Neural crest cell (in vitro differentiated cells): ENCODE measurements at places on chromosomes 11 and 22. TPM values are rescaled to one million over a fixed set of nuclear protein-coding genes. Genes with fewer than 3 reads are reported as not detected.
A peak's percentile ranks its signal among the peaks of the same experiment; 100 is the strongest.

DNA sequence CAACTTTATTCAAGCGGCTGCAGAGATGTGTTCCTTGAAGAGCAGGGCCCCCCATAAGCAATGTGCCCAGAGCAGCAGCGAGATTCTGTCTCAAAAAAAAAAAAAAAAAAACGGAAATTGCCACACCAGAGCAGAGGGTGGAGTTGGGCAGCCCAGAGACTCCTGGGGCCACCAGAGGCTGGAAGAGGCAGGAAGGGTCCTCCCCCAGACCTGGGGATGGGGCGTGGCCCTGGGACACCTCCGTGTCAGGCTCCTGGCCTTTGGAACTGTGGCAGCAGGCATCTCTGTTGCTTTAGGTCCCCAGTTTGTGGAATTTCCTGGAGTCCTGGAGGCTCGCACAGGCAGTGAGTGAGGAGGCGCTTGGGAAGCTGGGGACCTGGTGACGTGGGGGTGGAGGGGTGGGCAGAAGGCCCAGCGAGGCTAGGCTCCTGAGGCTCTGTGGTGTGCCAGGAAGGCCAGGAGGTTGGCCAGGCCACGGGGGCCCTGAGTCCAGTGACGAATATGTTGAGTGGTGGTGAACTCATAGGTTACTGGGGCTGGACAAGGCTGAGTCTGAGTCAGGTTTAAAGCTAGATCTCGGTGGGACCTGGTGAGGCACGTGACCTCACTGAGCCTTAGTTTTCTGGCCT is 735.6 kb downstream of the BRD1 start:
- DNase-seq: no peak
- no peaks in the 10 kb centered on the region for H3K36me3 ChIP-seq

DNA sequence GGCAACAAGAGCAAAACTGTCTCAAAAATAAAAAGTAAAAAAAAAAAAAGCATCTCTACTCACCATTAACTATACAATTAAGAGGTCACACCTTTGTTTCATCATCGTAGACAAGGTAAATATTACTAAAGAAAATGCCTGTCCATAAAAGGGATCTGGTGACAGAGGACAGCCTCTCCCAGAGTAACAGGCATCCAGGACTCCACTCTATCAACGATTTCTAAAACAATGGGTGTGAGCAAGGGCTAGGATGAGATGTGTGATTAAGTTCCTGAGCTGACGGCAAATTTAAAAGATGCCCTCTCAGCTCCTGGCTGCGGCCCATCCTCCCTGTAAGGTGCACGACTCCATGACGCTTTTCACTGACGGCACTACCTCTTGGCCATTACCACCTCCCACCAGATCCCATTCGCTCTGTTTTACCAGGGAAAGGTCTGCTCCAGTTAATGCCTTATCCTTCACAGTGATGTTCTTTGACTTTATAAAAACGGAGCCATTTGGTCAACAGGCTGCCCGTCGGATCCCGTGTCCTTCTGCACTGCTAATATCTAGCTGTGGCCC is 2.3 kb upstream of the TMEM45B start:
- no peak for DNase-seq
- H3K36me3 ChIP-seq: peaks cover 3% of the 10 kb centered on the region
- H3K27me3 ChIP-seq: peaks cover 80% of the 10 kb centered on the region
- peaks cover 4% of the 10 kb centered on the region for H3K4me1 ChIP-seq
- no peak overlapping the region for H3K27ac ChIP-seq

DNA sequence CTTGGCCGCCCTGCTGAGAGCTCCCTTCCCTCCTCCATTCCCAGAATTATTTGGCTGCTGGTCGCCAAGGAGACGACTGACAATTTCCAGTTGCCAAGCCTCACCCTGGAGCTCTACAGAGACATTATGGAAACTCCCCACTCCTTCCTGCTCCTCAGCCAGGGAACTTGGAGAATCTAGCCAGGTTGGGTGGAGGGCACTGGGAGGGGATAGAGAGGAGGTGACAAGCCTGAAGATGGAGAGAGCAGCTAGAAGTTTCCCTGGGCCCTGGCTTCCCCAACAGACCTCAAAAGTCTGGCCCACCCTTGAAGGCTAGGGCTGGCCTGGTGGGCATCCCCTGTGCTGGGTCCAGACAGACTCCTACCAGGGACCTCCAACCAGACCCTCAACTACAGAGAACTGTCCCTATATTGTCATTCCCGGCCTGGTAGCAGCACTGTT is 6.7 kb upstream of the VSIG10L2 start:
- DNase-seq: no peak
- peaks cover 10% of the 10 kb centered on the region for H3K4me1 ChIP-seq
- peak overlapping the region; percentile 1 for H3K27ac ChIP-seq
- H3K36me3 ChIP-seq: no peaks in the 10 kb centered on the region
- H3K4me3 ChIP-seq: no peak overlapping the region
- peaks cover 19% of the 10 kb centered on the region for H3K27me3 ChIP-seq

DNA sequence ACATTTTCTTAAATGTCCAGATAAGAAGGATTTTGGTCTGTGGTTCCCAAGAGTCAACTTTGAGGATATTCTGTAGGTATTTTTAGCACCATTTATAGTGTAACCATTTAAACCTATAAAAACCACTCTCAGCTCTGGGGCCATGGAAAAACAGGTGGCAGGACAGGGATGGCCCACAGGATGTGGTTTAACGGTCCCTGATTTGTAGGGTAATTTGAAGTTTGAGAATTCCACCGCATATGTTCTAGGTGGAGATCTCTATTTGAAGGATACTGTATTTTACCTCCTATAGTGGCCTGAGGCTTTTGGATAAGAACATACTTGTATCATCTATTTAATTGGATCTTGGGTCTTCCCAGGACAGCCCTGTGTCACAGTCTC is 62.4 kb upstream of the IGLL5 start:
- H3K4me1 ChIP-seq: no peaks in the 10 kb centered on the region
- H3K27me3 ChIP-seq: peaks cover 80% of the 10 kb centered on the region
- H3K36me3 ChIP-seq: no peaks in the 10 kb centered on the region

The OR52A5 gene
- total RNA-seq: not detected in 2 replicates

The CYTH4 gene
- not detected in 2 replicates for total RNA-seq

GRCh38 chr11:85697747-85698146 is 11.8 kb upstream of the CCDC89 start:
- no peak overlapping the region for H3K27ac ChIP-seq
- no peaks in the 10 kb centered on the region for H3K27me3 ChIP-seq
- H3K4me1 ChIP-seq: no peaks in the 10 kb centered on the region
- DNase-seq: no peak
- H3K36me3 ChIP-seq: no peaks in the 10 kb centered on the region

The OOSP2 gene
- not detected in 2 replicates for total RNA-seq

The C22orf31 gene
- total RNA-seq: not detected in 2 replicates

The SSTR3 gene
- 0.09 TPM in 2 replicates for total RNA-seq

- no peak overlapping the region for H3K27ac ChIP-seq
- no peaks in the 10 kb centered on the region for H3K27me3 ChIP-seq
- no peaks in the 10 kb centered on the region for H3K36me3 ChIP-seq
- no peak overlapping the region for H3K4me3 ChIP-seq
- no peaks in the 10 kb centered on the region for H3K4me1 ChIP-seq
- DNase-seq: no peak
Observed at GRCh38 chr11:29009426-29009825, 901.2 kb downstream of the METTL15 start.

The PAK1 gene
- total RNA-seq: 60.5 and 67.7 TPM in 2 replicates

- no peak for DNase-seq
- no peaks in the 10 kb centered on the region for H3K36me3 ChIP-seq
- no peak overlapping the region for H3K27ac ChIP-seq
- peaks cover 8% of the 10 kb centered on the region for H3K4me1 ChIP-seq
- peaks cover 27% of the 10 kb centered on the region for H3K27me3 ChIP-seq
Observed at GRCh38 chr11:43950311-43950855, 7.9 kb downstream of the C11orf96 start.

- no peak overlapping the region for H3K4me3 ChIP-seq
- H3K36me3 ChIP-seq: no peaks in the 10 kb centered on the region
- H3K27me3 ChIP-seq: peaks cover 3% of the 10 kb centered on the region
- H3K4me1 ChIP-seq: peaks cover 4% of the 10 kb centered on the region
- DNase-seq: no peak
Observed at GRCh38 chr11:60981515-60981914, 10.0 kb downstream of the CD6 start.

DNA sequence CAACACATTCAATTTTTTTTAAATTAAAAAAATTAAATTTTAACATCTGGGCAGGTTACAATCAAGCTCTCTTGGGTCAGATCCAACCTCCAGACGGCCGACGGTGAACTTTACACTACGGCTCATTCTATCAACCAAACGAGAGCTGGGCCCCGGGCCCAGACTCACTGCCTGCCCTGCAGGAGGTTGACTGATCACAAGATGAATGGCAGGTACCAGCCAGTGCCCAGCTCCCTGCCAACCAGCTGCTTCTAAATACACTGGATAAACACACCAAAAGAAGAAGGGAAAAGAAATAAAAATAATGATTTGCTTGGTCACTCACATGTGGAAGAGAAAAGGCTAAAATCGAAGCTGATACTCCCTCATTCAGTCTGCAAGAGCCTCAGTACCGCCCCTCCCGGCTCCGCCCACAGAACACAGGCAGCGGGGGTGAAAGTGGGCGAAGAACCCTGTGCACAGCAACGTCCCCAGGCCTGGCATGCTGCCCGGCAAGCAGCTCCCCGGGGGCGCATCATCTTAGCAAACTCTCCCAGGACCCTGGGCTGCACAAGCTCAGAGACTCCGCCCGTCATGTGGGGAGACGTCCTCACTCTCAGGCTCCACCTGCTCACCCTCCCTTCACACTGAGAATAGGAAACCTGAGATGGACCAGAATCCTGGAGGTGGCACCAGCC is 303.4 kb downstream of the SHANK2 start:
- H3K36me3 ChIP-seq: peaks cover 2% of the 10 kb centered on the region
- H3K4me3 ChIP-seq: no peak overlapping the region
- DNase-seq: no peak

The LDHAL6A gene
- not detected in 2 replicates for total RNA-seq

The ALG9 gene
- 50.4 and 55.5 TPM in 2 replicates for total RNA-seq

The RTN4RL2 gene
- total RNA-seq: 2.4 and 3.4 TPM in 2 replicates

DNA sequence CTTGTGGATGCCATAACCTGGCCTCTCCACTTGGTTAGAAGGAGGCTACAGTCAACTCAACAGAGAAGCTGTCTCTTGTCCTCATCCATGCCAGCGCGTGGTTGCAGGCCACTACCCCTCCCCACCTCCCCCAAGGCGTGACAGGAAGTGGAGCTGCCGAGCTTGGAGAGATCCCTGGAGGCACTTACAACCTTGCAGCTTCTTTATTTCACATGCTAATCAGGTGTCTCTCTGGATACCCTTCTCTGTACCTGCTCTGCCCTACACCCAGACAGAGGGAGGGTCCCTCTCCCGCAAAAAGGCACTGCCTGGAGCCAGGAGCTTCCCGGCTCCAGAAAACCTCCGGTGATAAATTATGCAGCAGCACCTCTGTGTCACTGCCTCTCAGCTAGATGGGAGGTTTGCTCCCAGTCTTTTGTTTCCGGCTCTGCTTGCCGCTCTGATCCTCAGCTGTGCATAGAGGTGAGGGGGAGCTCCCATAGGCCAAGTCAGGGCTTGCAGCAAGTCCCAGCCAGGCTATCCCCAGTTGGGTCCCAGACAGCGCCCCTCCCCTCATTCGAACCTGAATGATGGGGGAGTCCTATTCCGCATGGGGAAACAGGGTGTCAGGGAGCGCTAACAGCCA is 5.7 kb downstream of the LRP4 start:
- H3K4me3 ChIP-seq: peak overlapping the region; percentile 85
- peak overlapping the region; percentile 74 for H3K27ac ChIP-seq
- peaks cover 56% of the 10 kb centered on the region for H3K4me1 ChIP-seq
- peak; percentile 36 for DNase-seq
- H3K36me3 ChIP-seq: no peaks in the 10 kb centered on the region

- no peaks in the 10 kb centered on the region for H3K4me1 ChIP-seq
- H3K27ac ChIP-seq: peak overlapping the region; percentile 30
- DNase-seq: no peak
- no peaks in the 10 kb centered on the region for H3K36me3 ChIP-seq
- no peak overlapping the region for H3K4me3 ChIP-seq
Observed at GRCh38 chr11:116082256-116082655, 578.0 kb upstream of the CADM1 start.

The DMC1 gene
- 8.1 and 9.0 TPM in 2 replicates for total RNA-seq
